ENCODE measurements at places on chromosomes 1 and 21.
A peak's percentile ranks its signal among the peaks of the same experiment; 100 is the strongest.

DNA sequence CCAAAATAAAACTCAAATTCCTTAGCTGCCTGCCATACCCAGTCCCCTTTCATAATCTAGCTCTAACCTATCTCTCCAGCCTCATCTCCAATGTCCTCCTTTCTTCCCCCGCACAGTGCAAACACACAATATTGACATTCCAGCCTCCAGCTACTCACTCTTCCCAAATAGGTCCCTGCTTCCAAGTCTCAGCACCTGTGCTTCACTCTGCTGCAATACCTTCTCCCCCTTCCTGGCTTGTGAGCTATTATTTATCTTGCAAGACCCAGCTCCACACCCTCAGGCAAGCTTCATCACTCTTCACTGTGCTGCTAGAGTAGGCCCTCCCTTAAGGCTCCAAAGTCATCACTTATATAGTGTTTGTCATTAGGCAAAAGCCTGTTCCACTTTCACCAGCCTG is 9.7 kb downstream of the PLPP3 start:
- no peak for DNase-seq

DNA sequence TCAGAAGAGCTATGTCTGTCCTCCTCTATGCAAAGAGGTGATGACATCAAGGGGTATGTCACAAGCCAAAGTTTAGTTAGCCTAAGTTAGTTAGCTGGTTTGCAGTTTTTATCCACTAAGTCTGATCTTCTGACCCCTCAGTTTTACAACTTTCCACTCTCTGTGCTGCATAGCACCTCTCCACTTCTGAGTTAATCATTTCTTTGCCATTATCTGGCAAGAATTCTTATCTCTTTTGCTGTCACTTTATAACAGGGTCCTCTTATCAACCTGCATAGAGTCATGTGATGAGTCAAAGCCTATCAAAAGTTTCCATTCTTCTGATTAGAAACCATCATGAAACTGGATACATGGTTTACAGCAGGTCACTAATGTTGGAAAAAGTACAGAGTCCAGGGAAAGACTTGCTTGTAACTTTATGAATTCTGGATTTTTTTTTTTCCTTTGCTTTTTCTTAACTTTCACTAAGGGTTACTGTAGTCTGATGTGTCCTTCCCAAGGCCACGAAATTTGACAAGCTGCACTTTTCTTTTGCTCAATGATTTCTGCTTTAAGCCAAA is at the start of gene NR5A2:
Gene NR5A2, plus strand, starts transcription at position 447 of the 560 bp plus-strand sequence. CDS start 138 bp downstream, outside the sequence.
- no peak for DNase-seq

DNA sequence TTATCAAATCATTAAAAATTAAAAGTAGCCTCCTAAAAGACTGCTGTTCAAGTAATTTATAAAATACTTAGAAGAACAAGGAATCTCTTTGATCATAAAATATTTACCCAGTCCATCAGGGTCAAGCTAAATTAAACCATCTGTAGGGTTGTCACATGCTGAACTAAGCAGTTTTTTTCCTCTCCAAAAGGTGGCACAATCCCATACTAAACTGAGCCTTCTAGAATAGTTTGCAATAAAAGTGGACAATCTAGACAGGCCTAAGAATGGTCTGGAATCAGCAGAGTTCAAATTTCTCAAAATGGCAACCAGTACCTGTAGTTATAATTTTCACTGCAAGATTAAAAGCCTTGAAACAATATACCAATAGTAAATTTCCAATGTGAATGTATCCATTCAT is 194.8 kb downstream of the EIF4G3 start:
- DNase-seq = peak; percentile 20

DNA sequence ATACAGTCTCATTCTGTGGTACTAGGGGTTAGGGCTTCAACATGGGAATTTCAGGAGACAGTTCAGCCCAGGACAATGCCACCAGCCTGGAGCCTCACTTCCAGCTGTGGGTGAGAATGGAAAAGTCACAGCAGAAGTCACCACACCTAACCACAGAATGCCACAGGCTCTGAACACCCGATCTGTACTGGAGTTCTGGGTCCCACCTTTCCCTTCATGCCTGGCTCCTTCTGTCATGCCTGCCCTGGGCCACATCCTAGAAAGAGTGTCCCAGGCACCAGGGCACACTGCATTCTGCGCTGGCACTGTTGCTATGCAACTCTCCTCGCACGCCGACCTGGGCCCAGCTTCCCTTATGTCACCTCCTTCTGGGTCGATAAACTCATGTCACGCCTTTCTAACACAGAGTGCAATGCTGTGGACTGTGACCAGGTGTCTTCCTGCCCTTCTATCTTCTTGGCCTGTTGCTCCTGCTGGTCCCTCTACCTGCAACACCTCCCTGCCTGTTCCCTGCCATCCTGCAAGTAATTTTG is 21.2 kb downstream of the RCSD1 start:
- no peak for DNase-seq

DNA sequence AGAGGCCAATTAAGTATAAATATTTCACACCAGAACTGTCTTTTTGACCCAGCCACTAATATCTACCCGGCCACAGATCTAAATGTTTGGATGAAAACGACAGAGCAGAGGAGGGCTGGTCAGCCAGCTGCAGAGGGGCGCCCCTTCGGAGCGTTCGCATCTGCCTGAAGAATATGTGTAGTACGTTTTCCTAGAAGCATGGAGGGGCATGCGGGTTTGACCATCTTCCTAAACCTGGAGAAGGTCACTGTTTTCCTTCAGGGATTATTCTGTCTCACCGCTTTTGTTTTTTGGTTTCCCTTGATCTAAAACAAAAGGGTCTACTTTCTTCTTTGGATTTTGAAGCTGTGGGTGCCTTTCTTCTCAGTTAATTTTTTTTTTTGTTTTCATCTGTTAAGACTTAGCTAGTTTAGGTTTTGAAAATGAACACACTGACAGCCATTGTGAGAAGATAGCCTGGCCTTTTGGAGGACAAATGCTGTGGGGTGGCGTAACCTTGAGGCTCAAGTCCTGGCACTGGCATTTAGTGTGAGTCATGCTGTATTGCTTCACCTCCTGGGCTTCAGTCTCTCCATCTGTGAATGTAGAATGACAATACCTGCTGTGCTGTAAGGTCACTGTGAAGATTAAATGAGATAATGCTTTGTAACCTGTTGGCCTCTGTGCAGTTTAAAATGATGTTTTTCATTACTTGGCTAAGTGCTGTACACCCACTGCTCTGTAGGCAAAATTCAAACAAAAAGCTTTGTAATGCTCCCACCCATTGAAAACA is 74.1 kb upstream of the IRF2BP2 start:
- peak; percentile 56 for DNase-seq

DNA sequence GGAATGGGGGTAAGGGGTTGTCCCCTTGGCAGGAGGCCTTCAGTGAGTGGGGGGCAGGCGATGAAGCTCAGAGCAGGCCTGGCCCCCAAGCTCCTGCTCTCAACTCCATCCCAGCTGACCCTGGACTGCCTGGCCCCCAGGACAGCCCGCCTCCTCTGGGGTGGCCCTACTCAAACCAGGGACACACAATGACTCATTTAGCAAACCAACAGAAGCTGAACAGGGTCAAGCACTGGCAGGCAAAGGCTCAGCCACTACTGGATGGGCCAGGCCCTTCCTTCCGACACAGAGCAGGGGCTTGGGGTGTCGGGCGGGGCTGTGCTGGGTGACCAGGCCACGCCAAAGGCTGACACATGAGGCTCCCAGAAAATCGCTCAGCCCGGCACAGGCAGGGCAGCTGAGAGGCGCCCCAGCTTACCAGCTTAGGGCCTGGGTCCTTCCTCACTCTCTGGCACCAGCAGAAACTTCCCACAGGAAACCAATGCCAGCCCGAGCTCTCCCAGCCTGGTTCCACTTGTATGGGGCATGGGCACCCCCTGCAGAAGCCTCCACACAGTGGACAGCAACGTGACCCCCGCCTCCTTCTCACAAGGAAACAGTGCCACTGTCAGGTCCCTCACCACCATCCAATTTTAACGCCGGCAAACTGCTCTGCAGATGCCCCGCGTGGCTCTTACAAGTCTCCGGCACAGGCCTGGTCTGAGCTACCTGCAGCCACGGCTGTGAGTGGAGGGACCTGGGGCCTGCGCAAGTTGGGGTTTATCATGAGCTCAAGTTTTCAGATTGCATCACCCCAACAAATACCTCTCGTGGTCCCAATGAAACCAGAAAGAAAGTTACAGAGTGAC is 114.3 kb downstream of the NPHP4 start:
- DNase-seq = no peak

DNA sequence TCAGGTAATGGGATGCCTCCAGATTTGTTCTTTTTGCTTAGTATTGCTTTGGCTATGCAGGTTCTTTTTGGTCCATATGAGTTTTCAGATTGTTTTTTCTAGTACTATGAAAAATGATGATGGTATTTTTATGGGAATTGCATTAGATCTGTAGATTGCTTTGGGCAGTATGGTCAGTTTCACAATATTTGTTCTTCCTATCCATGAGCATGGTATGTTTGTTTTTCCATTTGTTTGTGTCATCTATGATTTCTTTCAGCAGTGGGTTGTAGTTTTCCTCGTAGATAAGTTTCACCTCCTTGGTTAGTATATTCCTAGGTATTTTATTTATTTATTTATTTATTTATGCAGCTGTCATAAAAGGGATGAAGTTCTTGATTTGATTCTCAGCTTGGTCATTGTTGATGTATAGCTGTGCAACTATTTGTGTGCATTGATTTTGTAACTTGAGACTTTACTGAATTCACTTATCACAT is 103.9 kb upstream of the DNAH14 start:
- no peak for DNase-seq

- DNase-seq = no peak
Observed at GRCh38 chr1:156081180-156081916, 917 bp downstream of the MEX3A start.

GRCh38 chr1:22096036-22096435 is 43.5 kb downstream of the CDC42 start:
- DNase-seq = peak; percentile 16

GRCh38 chr1:31221072-31221471 is 18.6 kb downstream of the NKAIN1 start:
- no peak for DNase-seq

DNA sequence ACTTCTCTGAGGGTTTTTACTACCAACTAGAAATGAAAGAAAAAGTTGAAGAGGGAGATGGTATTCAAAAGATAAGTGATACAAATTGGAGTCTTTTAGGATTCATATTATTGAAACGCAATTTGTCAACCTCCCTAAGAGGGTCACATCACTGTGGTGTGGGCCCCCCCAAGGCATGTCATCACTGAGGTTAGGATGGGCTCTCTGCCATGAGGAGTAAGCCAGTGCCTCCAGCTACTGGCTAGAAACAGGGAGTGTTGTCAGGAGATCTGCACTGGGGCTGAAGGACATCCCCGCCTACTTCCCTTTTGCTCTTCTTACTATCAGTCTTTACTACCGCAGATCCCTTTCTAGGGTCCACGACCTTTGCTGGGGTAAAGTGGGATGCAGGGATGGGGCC is 25.9 kb downstream of the ITSN1 start:
- DNase-seq = no peak

DNA sequence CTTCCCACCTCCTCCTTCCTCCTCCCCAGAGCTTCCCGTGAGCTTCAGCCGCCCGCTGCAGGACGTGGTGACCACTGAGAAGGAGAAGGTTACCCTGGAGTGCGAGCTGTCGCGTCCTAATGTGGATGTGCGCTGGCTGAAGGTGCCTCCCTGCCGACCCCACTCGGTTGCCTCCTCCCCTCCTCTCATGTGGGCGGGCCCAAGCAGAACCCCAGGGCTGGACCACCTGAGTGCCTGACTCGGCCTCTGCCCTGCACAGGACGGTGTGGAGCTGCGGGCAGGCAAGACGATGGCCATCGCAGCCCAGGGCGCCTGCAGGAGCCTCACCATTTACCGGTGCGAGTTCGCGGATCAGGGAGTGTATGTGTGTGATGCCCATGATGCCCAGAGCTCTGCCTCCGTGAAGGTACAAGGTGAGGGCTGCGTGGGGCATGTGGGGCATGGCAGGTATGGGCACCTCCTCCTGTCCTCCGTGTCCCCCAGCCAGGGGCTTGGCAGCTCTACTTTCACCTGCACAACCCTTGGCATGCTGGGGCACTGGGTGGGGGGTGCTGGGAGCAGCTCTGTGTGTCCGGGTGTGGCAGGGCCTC is 69.2 kb downstream of the OBSCN start:
- no peak for DNase-seq

DNA sequence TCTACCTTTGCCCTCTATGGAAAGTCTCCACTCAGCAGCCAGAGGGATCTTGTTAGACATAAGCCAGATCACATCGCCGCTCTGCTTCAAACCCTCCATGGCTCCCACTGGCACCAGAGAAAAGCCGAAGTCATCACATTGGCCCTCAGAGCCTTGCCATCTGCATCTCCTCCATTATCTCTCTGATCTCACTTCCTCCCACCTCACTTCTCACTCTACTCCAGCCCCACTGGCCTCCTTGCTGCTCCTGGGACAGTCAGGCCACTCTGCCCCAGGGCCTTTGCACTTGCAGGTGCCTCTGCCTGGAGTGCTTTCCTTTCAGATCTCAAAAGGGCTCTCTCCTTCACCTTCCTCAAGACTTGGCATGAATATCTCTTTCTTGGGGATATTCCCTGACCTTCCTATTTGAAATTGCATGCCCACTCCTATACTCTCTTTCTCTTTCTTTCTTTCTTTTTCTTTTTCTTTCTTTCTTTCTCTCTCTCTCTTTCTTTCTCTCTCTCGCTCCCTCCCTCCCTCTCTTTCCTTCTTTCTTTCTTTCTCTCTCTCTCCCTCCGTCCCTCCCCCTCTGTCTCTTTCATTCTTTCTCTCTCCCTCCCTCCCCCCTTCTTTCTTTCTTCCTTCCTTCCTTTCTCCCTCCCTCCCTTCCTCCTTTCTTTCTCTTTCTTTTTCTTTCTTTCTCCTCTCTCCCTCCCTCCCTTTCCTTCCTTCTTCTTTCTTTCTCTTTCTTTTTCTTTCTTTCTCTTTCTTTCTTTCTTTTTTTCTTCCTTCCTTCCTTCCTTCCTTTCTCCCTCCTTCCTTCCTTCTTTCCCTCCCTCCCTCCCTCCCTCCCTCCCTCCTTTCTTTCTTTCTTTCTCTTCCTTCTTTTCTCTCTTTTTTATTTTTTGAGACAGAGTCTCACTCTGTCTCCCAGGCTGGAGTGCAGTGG is 96.0 kb upstream of the CASZ1 start:
- DNase-seq = no peak

- no peak for DNase-seq
Observed at GRCh38 chr1:43747736-43748135, 40.4 kb downstream of the ST3GAL3 start.

DNA sequence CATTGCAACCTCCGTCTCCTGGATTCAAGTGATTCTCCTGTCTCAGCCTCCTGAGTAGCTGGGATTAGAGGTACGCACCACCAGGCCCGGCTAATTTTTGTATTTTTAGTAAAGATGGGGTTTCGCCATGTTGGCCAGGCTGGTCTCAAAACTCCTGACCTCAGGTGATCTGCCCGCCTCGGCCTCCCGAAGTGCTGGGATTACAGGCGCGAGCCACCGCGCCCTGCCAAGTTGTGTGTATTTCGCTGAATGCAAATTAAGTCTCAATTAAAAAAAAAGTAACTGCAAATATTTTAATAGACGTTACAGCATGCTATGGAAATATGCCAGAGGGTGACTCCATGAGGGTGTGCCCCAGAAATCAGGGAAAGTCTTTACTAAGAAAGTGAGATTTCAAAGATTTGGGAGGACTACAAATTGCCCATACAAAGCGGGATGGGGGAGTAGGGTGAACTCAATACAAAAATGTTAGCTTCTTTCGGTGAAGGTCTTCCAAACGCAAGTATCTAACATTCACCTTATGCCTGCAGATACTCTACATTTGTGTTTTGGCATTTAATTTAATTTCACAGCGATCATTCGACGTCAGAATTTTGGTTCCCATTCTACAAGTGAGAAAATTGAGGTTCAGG is 85.6 kb downstream of the NKAIN1 start:
- DNase-seq = no peak

Data from astrocyte (in vitro differentiated cells and primary cell).